ENCODE measurements at places on chromosomes 7 and 10.

DNA sequence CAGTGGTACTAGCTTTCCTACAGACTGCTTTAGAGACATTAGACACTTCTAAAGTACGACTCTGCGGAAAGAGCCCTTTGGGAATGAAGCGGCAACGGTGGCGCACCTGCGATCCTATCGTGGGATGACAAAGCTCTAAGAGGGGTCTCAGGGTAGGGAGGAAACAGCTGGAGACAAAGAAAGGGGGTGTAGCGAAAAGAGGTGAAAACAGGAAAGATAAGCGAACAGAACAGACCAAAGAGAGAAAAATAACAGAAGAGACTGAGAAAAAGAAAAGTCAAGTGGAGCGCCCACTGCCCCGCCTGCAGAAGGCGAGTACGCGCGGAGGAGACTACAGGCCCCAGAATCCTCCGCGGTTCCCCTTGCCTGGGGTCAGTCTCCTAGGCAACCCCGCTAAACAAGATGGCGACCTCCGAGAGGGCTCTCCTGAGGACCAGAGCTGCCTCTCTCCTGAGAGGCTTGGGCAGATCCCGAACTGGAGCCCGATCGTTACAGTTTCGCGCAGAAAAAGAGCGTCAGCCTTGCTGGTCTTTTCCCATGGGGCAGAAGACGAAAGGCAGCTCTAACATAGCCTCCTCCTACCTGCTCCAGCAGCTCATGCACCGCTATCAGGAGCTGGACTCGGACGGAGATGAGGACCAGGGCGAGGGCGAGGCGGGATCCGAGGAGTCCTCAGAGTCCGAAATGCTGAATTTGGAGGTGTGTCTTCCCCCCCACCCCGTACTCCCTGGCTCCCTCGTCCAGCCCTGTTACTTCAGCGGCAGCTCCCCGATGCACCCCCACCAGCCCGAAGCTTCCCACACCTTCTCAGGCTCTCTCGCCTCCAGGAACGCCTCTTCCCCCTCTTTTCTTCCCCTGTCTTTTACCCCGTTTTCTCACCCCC lies at the start of gene LRGUK:
Gene LRGUK, plus strand, starts transcription at position 375 of the 883 bp plus-strand sequence. Its CDS starts 28 bp downstream, at position 403.
- peak; percentile 90 for DNase-seq

DNA sequence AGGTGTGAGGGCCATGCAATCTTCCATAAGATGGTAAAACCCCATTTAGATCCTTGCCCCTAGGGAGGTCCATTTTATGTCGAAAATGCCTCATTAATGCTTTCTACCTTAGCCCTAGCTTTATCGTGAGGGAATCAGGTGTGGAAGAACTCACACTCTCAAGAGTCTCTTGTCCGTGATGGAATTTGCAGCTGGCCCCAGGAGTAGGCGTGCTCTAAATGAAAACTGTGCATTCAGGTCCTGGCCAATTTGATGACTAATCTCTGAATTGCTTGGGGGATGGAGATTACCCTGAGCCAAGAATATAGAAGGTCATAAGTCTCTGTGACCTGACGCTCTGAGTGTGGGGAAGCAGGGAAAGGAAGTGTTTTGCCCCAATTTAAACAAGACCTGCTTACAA lies 6.6 kb downstream of the C10orf90 start:
- no peak for DNase-seq

- DNase-seq = no peak
Measured at GRCh38 chr7:26664274-26664673, 200.1 kb downstream of the SKAP2 start.

- no peak for DNase-seq
Measured at GRCh38 chr10:133441780-133442179, 12.0 kb upstream of the SCART1 start.

GRCh38 chr10:93941606-93942005 lies 47.8 kb downstream of the SLC35G1 start:
- DNase-seq = no peak

DNA sequence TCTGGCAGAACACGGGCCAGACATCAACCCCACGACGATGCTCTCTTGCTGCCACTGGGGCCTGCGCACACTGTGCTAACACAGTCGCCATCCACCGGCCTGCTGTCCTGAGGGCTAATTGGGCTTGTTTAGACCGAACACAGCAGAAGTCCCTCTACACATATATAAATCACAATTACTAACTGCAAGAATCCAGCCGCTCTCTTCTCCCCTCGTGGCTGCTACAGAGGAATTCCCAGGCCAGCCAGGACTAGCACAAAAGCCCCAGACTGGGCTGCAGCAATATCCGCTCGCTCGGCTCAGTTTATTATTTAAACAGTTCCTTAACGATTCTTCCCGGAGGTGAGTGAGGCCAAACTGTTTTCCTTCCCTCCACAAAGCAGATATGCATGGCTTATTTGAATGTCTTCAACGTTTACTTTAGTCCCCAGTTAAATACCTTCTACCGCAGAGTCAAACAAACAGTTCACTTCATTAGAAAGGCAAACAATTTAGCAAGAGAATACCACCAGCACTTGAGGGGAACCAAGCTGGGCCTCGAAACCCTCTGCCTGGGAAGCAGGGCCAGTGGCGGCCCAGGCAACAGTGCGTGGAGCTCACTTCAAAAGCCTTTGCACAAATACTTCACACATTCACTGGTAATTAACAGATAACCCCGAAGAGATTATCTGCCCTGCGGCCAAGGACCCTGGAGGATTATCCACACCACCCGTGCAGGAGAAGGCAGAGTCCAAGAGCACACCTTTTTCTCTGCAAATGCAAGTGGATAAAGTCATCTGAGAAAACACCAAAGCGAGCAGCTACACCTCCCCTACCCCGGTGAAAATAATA lies 145.3 kb downstream of the GLI3 start:
- peak; percentile 10 for DNase-seq

DNA sequence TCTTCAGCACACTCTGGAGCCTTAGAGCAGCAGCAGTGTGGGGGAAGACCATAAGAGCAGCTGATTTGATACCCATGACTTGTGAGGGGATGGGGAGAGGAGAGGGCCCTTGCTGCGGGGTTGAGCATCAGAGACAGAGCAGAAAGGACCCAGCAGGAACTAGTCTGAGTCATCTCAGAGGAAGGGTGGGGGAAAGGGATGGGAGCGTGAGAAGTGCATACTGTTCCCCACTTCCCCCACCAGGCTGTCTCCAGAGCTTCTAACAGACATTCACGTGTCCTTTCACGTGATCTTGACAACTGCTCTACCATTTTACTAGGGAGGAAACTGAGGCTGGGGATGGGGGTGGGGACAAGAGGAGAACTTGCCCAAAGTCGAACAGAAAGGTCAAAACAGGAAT lies 38.7 kb downstream of the FAM241B start:
- DNase-seq = no peak

DNA sequence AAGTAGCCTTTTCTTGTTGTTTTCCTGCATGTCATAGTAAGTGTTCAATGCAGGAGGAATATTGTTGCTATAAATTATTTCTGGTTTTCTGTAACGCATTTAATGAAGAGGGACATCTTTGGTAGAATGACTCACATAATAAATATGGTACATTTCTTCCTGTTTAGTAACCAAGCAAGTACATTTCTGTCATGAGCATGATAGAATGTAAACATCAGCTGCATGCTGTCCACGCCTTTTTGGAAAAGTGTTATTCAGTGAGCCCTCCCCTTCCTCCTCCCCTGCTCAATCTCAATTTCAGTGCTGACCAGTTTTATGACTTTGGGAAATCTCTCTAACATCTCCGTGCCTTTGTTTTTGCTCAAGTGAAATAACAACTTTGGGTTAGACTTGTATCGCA lies 664.0 kb downstream of the XPNPEP1 start:
- DNase-seq = no peak

DNA sequence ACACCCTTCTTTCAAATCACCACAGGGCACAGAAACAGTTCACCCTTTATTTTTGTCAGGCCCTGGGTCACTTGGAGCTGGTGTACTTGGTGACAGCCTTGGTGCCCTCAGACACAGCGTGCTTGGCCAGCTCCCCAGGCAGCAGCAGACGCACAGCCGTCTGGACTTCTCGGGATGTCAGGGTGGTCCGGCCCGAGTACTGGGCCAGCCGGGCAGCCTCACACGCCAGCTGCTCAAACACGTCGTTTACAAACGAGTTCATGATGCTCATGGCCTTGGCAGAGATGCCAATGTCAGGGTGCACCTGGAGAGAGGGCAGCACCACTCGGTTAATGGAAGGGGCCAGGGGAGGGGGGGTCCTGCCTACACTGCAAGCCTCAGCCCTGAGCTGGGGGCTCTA lies 2.5 kb downstream of the H2BK1 start:
- DNase-seq = no peak

DNA sequence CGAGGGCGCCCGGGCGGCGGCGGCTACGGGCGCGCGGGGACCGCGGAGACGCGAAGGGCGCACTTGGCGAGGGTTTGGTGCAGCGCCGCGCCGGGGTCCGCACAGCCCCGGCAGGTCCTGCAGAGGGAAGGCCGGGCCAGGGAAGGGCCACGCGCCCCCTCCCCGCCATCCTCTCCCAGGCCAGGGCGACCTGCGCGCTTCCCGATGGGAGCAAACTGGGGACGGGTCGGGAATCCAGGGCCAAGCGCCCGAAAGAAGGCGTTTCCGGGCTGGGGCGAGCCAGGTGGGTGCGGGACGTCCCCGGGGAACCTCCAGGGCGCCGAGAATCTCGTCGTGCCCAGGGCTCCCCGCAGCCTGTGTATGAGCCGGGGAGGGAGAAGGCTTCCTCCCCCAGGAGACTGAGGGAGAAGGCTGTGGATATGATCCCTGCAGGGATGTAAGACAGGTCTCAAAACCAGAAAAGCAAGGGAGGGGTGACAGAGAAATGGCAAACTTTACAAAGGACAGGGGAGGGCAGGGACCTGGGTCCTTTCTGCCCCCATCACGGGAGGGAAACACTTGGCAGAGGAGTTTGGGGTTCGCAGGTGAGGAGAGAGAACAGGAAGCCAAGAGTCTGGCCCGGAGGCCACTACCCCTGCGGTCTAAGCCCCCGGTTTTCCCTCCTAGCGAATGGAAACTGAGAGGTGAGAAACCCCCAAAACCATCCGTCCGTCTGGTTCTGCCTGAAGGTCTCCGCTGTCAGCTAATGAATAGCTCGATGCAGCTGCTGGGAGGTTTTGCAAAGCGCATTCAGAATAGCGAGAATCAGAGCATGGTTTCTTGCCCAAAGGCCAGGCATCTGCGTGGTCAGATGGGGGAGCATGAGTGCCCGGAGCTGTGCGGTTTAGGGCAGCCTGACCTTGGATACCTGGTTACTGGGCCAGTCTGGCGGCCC lies 674 bp downstream of the AMZ1 start:
- DNase-seq = no peak

DNA sequence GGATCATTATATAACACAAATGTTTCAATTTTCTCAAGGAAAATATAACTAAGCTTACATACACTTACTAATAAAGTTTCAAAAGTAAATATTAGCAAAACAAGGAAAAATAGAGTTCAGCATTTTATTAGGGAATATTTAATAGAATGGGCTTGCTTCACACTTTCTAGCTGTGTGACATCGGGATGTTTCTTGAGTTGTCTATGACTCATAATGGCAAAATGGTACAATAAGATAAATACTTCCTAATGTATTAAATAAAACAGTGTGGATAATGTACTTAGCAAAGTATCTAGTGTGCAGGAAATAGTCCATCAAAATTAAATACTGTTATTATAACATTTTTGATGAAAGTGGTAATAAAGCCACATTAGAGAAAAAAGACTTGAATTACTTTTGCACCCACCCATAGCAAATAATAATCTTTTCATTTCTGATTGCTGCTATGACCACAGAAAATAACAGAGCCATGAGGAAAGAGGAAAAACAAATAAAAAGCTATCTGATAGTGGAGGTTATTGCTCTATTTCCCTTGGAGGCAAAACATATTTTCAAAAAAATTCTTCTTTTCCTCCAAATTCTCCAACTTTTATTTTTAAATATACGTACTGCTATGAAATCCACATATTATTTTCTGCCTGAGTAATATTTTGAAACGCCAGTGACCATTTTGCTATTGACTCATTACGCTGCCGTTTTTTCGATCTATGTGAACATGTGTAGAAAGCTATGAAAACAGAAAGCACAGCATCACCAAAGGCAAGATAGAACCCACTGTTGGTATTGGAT lies 272.9 kb upstream of the KLF6 start:
- no peak for DNase-seq

- DNase-seq = peak; percentile 70
Measured at GRCh38 chr10:43671659-43672531, 23.2 kb upstream of the ZNF32 start.

- DNase-seq = no peak
Measured at GRCh38 chr10:4151466-4151865, 366.5 kb upstream of the KLF6 start.

DNA sequence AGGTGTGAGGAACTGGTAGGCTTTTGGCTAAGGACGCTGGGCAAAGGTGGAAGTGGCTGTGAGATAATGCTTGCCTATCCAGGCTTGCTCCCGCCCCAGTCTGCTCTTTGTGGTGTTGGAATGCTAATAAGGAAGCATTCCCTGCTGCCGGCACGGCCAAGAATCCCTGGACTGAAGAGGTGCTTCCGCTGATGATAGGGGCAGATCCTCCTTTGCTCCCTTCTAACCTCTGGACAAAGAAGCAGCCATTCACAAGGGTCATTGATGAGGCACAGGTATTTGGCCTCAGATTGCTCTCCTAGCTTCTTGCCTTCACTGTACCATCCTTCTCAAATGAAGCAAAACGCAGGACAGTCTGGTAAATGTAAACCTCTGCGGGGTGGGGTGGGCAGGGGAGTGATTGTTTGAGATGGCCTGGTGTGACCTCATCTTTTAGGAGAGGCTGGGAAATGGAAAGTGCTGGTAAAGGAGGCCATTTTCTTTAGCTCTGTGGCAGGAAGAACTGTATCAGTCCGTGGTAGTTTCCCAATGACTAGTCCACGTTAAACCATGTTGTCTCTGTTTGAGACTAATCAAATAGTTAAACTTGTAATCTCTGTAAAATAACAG lies 1.7 kb downstream of the PGAM1 start:
- peak; percentile 39 for DNase-seq

GRCh38 chr7:4733936-4734528 lies 41.4 kb upstream of the AP5Z1 start:
- DNase-seq = no peak

- DNase-seq = peak; percentile 25
Measured at GRCh38 chr7:34497153-34497777, 160.8 kb upstream of the NPSR1 start.

DNA sequence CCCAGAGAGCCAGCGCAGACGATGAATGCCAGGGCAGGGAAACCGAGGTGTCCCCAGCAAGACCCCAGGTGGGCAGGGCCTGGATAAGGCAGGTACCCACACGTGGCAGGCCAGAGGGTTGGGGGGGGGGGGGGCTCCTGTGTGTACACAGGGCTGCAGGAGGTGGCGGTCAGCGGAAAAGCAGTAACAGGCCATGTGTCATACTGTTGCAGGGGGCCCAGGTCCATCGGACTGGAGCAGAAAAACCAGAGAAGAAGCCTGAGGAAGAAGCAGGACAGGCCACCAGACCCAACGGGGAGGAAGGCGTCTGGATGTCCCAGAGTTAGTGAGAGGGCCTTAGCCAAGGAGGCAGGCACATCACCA lies 116.3 kb downstream of the MAD1L1 start:
- DNase-seq = no peak

- DNase-seq = no peak
Measured at GRCh38 chr7:102101111-102101551, 185.5 kb upstream of the SH2B2 start.

GRCh38 chr7:77797734-77798393 lies 370 bp downstream of the TMEM60 start:
- peak; percentile 49 for DNase-seq

All from NCI-H82 (cell line).